Stimulated activated CD4-positive, alpha-beta T cell treated with anti-CD3 and anti-CD28 coated beads, TNF-alpha, amount 100 ng/mL, for 24 hours (primary cell): ENCODE measurements at places on chromosomes 2 and 18.

DNA sequence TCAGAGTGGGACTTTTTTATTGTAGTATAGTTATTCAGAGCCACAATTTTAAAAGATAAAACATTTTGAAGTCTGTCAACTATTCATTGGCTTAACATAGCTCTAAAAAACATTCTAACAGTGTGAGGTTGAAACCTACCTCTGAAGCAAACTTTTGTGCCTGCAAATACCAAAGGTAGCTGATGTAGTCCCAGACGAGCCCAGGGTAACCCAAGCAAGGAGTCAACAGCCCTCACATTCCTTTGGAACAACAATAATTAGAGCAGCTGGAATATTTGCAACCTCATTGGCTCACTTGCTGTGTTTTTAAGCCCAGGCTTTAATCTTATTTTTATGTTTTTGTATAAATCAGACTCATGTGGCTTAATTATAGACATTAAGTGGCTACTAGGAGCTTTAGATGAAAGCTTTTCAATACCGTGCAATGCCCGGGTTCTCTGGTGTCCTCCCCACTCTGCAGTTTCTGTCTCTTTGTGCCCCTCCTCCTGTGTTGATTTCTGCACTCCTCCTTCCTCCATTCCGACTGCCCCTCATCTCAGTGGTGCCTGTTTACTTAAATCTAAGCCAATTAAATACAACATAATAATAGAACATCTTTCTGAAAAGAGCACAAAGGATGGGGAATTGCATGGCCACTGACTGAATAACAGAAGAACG lies 157.9 kb upstream of the UNC80 start:
- DNase-seq, result no peak

DNA sequence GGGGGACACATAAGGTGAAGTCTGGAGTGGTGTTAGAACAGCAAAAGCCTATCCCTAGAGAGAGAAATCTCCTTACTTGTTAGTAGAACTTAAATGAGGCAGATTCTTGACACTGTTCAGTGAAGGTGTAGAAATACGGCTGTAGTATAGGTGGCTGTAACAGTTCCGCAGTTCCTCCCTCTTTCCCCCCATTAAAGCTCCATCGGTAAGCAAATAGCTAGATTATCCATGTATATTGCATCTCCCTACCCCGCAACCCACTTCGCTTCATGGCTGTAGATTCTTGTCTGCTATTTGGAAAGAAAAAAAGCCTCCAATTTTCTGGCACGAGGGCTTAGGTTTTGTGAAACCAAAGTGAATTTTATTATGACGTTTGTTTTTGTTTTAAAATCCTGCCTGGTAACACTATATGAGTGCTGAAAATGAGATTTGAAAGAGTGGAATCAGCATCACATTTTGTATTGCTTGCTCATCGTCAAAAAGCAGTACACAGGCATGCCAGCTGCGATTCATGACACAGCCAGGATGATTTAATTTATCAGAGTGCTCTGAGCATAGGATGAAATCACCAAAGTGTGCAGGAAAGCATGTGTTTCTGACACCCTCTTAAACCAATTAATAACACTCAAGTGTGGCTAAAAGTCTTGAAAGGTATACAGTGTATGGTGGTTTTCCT lies 1.4 kb downstream of the FAM171B start:
- no peak for DNase-seq

DNA sequence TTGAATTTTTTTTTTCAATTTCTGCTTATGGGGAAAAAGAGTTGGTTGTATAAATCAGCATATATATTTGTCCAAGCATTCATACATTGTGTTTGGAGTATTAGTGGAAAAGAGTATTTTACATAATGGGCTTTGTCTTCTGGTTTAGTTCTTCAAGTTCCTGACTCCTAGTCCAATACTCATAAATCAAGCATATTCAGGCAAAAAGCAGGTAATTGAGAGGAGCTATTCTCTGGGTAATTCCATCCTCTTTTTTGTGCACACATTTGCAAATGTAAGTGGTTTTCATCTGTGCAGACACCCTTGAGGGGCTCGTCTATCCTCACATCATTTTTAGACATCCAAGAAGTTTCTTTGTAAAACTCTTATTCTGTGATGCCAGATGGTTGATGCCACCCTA lies 337.2 kb downstream of the ARHGAP15 start:
- no peak for DNase-seq

DNA sequence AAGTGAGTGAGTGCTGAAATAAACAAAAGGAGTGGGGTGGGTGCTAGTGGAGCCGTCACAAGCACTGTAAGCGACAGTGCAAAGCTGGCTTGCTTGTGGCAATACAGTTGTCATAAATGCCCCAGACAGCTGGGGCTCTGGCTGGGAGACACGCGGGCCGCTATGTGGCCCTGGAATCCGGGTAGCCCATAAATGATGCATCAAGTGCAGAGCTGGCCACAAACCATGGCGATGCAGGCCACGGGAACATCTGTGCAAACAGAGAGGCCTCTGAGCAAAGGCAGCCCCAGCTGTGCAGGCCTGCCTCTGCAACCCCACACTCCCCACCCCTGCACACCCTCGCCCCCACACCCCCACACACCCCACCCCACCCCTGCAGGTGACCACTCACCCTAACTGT lies 349.2 kb upstream of the ID2 start:
- no peak for DNase-seq

GRCh38 chr18:42931491-42931890 lies 184.0 kb downstream of the RIT2 start:
- no peak for DNase-seq

GRCh38 chr2:69221960-69222751 lies 164.9 kb downstream of the GFPT1 start:
- DNase-seq, result no peak

GRCh38 chr2:217418544-217418943 lies 558.7 kb upstream of the TNP1 start:
- DNase-seq, result no peak

DNA sequence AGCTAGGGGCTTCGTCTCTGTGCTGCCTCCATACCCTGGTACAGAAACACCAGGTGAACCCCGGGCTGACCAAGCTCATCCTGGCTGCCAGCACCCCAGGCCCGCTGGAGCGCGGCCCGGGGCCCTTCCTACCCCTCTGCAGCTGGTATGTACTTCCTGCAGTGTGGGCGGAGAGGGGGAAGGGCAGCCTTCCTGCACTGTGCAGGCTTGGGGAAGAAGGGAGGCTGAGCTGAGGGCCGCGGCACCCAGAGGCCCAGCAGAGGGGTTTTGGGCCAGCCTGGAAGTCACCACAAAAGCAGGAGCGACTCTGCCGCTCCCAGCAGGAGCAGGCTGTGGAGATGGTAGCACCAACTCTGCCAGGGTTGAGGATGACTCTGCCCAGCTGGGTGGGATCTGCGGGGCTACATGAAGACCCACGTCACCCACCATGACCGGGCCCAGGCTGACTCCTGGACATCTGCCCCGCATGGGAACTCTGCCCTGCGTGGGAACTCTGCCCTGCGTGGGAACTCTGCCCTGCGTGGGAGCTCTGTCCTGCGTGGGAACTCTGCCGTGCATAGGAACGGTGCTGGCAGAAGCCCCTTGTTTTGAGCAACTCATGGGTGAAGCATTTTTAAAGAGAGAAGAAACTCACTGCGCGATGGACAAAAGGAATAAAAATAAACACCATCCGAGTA lies 273.3 kb downstream of the NDUFA10 start:
- DNase-seq, result peak; percentile 53

- no peak for DNase-seq
These were observed 107.8 kb downstream of the MEP1B start for GRCh38 chr18:32297579-32298170.

GRCh38 chr2:233022561-233022960 lies 9.5 kb upstream of the NGEF start:
- DNase-seq, result no peak

DNA sequence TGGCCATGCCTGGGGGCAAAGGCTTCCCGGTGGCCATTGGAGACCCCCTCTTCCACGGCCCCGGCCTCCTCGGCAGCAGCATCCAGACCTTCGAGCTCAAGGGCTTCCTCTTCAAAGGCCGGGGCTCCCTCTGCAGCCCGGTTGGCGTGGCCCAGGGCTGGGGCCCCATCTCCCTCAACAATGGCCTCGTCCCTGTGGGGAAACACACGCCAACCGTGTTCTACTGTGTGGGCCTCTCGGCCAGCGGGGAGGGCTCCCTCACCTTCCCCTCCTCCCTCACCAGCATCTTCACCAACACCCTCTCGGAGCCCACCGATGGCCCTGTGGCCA lies 2.7 kb downstream of the RTP5 start:
- DNase-seq, result no peak

DNA sequence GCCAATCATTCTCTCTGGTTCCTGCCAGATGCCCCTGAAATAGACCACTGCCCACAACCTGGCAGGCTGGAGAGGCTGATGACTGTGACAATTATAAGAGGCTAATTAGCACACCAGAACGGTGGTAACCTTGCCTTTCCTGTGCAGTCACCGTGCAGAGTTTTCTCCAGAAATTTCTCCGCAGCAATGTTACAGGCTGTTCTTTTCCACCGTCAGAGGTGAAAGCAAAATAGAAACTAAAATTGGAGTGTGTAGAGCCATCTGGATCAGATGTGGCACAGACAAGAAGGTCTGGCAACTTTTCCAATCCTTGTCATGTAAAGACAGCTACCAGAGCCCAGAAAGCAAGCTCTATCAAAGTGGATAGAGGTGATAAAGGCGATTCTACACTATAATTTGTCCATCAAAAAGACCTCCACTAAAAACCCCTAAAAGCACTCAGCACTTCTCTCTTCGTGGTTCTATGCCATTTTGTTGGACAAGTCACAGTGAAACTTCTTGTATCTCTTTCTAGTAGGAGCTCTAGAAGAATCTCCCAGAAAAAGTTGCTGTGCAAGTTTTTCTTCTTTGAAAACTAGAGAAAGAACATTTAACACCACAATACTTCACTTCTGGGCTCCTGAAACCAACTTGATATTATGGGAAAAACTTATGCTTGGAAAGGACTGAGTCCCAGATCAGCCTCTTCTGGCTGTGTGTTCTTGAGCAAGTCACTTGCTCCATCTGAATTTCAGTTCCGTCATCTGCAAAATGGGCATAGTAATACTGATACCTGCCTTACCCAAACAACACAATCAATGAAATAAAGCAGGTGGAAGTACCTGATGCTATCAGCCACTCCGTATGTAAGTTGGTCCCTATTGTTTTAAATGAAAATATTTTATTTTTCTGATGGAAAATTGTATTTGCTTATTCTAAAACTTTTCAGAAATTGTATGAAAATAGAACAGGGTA lies 295.6 kb upstream of the DLGAP1 start:
- DNase-seq, result no peak

GRCh38 chr2:158297120-158297519 lies 159.4 kb downstream of the CCDC148 start:
- DNase-seq, result no peak

DNA sequence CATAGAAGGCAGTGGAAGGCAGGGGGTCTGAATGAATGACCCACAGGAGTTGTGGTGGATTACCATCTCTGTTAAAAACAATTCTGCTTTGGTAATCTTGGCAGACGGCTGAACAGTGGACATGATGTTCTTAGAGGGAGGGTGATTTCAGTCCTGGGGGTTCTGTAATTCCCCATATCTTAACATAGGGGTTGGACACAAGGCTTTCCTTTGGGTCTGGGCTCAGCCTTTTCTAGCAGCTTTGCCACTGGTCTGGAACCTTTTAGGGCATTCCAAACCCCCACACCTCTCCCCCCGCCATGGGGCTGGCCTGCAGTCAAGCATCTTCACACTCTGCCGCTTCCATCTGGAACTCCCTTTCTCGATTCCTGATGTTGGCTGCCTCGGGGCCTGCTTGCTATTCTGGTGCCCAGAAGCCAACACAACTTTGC lies 50.3 kb downstream of the RPL37A start:
- no peak for DNase-seq

DNA sequence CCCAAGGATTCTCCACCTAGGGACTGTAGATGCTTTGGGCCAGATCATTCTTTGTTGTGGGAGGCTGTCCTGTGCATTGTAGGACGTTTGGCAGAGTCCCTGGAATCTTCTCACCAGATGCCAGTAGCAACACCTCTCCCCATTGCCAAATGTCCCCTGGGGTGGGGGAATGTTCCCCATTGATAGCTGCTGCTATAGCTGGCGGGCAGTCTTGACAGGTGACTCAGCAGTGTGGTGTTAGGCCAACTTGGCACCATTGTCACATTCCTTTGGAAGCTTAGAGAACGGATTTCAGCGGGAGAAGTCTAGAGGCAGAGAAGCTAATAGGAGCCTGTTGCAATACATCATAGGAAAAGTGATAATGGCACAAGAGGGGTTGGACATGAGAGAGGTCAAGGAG lies 495.7 kb upstream of the SMIM21 start:
- no peak for DNase-seq

DNA sequence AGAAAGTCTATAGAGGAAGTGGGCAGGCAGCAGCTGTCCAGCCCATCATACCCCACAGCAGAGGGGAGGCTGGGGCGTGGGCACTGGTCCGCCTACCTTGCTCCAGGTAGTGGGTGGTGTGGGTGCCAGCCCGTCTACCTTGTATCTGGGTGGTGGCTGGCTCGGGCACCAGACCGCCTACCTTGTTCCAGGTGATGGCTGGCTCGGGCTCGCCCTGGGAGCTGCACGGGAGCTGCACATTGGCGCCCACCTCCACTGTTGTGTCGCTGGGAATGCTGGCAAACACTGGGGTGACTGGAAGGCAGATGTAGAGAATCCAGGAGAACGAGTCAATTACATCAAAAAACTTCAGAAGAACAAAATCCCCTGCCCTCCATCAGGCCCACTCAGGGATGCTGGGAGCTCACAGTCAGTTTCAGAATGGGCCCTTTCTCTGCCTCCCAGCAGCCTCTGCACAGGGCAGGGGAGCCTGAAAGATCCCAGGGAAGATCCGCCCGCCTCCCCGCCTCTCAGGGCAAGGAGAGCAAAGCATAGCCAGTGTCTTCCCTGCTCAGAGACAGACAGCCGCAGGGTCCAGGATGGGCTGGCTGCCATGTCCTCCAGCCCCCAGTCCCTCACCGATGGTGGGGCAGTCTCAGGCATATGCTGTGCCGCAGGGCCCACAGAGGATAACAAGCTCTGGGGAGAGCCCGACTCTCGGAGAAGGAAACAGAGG lies 82.3 kb downstream of the PXDN start:
- DNase-seq, result no peak

DNA sequence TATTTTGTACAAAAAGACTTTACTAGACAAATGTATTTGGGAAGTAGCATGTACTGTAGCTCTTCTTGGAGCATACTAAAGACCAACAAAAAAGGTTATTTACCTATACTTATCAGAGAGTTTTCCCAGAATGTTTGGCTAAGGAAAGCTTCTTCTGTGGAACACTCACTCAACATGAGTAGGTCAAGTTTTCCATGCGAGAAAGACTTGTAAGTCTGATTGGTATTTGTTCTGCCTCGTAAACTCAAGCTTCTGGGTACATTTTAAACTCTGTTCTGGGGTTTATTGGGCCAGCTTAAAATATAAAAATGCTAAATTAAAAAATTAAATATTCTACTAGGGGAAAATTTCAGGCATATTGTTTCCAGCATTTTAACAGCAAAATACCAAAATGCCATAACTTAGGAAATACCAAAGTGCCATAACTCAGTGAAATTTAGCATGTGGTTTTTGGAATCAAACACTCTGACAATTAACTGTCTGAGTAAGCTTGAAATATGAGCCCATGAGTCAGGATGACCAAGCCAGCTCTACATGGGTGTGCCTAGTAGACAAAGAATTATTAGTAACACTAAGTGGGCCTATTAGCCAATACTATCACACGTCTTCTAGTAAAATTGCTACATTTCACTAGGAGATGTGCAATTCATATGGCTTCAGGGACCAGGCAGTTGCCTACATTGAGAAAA lies 47.3 kb upstream of the SERPINE2 start:
- DNase-seq, result no peak
